ENCODE measurements at places on chromosomes 11 and 22.

GRCh38 chr11:121575250-121575962 is 122.6 kb upstream of the SORL1-AS1 start:
- DNase-seq = peak; percentile 43

- DNase-seq = no peak
These were observed 57.8 kb downstream of the SBF1 start for GRCh38 chr22:50416996-50417395.

- no peak for DNase-seq
These were observed 5.4 kb downstream of the PAK1 start for GRCh38 chr11:77468527-77468926.

DNA sequence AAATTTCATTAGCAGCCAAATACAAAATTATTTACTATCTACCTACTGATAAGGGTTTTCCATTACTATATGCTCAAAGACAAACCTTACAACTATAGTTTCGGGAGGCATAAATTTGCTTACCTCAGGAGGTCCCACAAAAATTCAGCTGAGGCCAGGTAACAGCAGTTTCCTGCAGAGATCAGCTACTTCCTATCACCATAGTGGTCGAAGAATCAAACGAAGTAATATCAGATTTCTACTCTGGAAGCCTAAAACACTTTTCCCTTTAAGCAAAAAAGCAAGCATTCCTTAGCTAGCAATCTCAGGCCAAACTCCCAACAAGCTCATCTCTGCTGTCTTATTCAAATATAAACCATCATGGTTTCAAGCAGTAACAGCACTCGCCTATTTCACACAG is 3.1 kb downstream of the NAP1L4 start:
- DNase-seq = no peak

DNA sequence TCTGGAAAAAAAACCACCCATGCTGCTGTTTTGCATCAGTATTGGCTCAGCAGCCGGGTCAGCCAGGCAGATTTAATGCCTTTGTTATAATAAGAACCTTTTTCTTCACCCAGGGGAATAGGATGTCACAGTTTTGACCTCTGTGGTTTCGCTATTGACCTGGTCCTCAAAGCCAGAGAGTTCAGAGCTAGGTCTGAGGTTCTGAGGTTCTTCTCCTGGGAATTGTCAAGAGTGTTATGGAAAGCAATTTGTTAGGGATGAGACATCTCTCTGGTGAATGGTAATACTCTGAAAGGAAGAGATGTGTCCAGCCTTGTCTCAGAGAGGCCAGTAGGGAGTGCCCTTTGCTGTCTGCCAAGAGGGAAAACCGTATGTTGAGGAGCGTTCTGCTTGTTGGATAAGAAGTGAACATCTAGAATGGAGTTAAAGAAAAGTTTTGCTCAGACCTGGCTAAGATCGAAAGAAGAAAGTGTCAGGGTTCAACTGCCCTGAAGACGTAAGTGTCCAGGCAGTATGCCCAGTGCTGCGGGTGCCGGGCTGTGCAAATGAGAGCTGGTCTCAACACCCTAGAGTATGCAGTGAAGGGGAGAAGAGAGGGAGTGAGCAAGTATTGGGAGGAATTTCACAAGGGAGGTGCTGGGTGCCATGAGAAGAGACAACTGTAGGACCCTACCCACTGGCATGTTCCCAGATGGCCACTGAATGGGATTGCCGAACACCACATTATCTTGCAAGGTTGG is 150.9 kb upstream of the TTC12 start:
- no peak for DNase-seq

- no peak for DNase-seq
These were observed 1.4 kb upstream of the OR52M1 start for GRCh38 chr11:4543561-4543960.

DNA sequence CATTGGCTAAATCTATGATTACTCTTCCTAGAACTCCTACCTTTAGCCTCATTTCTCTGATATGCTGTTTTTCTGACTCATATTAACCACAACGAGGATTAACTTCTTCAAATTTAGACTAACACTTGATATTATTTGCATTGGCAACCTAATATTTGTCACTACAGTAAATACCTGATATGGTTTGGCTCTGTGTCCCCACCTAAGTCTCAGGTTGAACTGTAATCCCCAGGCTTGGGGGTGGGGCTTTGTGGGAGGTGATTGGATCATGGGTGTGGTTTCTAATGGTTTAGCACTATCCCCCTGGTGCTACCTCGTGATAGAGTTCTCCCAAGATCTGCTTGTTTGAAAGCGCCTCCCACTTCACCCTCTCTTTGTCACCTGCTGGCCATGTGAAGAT is 17.1 kb upstream of the MED17 start:
- no peak for DNase-seq

Data from left kidney (tissue), 8 donors.